ENCODE measurements at places on chromosomes 16 and 17.
A peak's percentile ranks its signal among the peaks of the same experiment; 100 is the strongest.

- DNase-seq: no peak
Observed at GRCh38 chr16:77536809-77537208, 102.0 kb upstream of the ADAMTS18 start.

DNA sequence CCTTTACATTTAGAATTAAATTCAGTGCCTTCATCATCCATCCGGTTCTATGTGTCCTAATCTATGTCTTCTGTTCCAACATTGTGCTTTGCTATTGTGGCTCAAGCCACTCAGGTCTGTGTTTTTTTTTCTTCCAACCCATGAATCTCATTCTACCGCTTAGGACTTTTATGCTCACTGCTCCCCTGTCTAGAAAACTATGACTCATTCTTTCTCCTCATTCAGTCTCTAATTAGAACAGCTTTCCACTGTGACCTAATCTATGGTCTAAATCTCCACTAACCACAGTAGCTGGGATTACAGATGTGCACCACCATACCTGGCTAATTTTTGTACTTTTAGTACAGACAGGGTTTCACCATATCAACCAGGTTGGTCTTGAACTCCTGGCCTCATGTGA, 418.7 kb downstream of the KCNJ2 start:
- DNase-seq: no peak

DNA sequence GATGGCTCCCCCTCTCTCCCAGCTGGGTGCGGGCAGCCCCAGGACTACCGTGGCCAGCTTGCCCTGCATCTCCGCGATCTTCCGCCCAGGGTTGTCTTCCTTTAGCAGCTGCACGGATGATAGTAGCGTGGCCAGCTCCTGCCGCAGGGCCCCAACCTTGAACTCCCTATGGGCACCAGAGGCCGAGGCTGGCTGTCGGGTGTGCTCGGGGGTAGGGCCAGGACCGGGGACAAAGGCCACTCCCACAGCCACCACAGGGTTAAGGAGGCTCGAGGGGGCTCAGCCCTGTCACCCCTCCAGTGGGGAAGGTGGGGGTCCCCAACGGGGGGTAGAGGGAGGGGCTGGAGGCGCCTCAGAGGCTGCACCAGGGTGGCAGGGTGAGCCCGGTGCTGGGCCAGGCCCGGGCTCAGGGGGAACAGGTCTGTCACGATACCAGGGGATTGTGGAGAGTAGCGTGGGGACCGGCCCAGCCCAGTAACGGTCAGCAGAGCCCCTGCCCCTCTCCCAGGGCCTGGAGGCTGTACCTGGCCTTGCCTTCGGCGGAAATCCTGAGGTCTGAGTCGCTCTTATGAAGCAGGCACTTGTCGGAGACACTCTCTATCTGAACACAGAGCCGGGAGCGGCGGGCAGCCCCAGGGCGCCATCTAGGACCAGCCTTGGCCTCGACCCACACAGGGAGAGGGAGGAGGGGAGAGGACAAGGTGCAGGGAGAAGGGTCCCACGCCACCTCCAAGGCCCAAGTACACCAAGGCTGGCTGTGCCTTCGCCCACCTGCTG, 5.2 kb downstream of the PERCC1 start:
- DNase-seq: no peak

- DNase-seq: no peak
Observed at GRCh38 chr16:30567991-30568638, 3.4 kb downstream of the ZNF688 start.

GRCh38 chr17:82219083-82219482, 6.4 kb upstream of the CCDC57 start:
- DNase-seq: no peak

DNA sequence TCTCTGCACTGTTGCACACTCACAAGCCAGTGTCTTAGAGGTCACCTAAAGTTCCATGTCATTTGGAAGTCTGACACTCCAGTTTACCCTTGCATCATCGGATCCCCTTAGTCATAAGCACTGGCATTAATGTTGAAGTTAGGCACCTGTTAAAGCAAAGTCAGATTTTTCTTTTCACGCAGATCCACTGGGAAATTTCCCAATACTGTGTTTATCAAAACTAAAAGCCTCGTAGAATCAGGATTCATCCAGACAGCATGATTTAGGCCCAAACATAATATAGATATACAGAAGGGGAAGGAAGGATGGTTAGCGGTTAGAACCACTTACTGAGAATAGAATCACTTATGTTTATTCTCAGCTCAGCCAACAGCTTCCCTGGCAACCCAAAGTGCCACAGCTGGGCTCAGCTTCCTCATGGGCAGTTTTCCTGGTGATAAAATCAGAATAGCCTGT, 30.1 kb upstream of the HAPSTR1 start:
- peak; percentile 12 for DNase-seq

DNA sequence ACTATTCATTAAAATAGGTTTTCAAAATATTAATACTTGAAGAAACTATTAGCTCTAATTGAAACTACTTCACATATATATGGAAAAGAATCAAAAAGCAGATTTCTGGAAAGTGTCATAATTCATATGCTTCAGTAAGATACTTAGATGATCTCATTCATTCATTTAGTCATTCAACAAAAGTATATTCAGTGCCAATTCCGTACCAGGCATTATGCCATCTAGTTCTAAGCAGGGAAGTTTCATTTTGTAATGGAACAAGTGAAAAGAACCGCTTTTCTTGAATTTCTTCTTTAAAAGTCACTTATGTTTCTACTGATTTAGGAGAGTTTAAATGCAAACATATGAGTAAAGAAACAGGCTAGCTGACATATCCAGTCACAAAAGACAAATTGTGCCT, 118.3 kb upstream of the FAM20A start:
- DNase-seq: no peak

DNA sequence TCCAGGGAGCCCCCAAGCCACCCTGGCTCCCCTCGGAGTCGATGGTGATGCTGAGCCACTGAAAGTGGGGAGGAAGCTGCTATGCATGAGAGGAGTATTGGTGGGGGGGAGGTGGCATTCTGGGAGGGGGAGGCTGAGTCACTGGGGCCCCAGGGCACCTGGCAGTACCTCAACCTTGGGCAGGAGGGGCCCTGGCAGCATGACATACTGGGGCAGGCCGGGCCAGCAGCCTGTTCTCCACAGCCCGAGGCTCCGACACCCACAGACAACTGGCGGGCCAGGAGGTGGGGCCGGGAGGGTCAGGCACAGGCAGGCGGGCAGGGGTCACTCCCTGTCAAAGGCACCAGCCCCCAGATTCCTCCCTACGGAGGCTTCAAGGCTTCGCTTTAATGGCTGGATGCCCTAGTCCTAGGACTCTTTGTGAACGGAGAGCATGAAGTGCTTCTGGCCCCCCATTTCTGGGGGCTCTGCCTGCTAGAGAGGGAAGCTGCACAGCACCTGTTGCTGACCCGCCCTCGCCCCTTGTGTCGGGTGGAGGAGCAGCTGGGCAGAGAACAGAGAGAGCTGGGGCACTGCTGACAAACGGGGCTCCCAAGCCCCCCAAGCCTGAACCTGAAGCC, 928 bp downstream of the CASKIN2 start:
- no peak for DNase-seq

DNA sequence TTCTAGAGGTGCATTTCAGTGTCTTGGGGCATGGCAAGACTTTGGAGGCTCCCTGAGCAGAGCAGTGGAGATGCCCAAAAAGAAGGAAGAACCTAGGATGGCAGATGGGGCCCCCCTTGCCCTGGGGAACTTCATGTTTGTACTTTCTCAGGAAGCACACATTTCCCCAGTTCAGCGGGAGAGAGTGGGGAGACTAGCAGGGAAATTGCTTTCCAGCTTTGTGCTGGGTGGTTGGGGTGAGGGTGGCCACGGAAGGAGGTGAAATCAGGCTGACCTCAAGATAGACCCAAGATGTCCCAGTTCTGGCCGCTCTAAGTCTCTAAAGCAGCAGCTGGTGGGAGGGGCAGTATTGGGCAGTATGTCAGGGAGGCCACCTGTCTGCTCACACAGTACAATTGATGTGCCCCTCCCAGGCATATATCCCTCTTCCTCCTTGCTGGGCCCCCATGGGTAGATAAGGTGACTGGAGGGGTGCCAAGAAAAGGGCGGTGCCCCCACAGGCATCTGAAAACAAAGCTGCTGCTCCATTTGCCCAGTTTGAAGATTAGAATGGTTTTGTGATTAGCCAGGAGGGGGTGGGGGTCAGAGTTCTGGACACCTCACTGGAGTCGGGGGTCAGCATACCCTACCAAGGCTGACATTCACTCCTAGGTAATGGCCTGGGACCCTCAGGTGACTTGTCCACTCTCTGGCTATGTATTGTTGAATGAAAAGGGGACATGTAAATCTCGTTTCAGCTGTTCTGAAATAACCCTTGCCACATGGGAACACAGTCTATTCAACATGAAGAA, 17.1 kb upstream of the NAGLU start:
- no peak for DNase-seq

GRCh38 chr16:67101311-67102082, 8.2 kb upstream of the PHAF1 start:
- no peak for DNase-seq

GRCh38 chr16:49026566-49027181, 255.0 kb downstream of the CBLN1 start:
- no peak for DNase-seq

- no peak for DNase-seq
Observed at GRCh38 chr16:11104168-11105037, 151.6 kb downstream of the SOCS1 start.

GRCh38 chr16:23734176-23734893, 20.5 kb upstream of the CHP2 start:
- DNase-seq: no peak

DNA sequence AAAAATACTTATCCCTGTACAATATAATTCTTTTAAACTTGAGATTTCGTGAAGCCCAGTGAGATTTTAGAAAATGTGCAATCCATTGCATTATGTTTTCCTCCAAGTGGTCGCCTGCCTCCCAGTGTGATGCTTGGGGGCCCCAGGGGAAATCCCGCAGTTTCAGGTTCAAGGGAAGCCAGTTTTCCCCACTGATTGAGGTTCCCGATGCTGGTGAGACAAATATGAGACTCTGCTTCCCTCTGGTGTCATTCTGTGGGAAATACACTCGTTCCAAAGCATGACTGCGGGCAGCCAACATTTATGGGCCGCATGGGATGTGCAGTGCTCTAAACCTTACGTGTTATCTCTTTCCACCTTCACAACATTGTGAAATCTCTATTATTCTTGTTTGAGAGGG, 200.8 kb downstream of the PRKCB start:
- DNase-seq: peak; percentile 3

DNA sequence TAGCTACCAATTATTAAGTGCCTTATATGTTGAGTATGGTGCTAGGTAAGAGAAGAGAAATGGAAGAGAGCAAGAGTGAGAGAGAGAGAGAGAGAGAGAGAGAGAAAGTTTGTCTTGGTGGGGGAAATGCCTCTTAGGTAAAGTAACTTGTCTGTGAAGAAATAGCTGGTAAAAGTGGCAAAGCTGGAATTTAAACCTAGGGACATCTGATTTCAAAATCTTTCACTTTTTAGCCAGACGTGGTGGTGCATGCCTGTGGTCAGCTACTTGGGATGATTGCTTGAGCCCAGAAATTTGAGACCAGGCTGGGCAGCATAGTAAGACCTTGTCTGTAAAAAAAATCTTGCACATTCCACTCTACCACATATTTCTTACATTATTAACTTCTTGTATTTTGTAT, 23.0 kb upstream of the CDR2 start:
- DNase-seq: no peak

- no peak for DNase-seq
Observed at GRCh38 chr16:23562505-23562904, 5.0 kb downstream of the UBFD1 start.

GRCh38 chr17:66643815-66644710, 190.9 kb upstream of the CACNG5 start:
- no peak for DNase-seq
